CD8-positive, alpha-beta T cell (primary cell): ENCODE measurements at places on chromosomes 16 and 17. TPM values are rescaled to one million over a fixed set of nuclear protein-coding genes. Genes with fewer than 3 reads are reported as not detected.

PRPSAP1 gene
- total RNA-seq, result 12.5 TPM

TRIM65 gene
- 13.6 TPM for total RNA-seq

TM4SF5 gene
- total RNA-seq, result not detected

GJC1 gene
- not detected for total RNA-seq

TEKT3 gene
- total RNA-seq, result not detected

HOXB4 gene
- 0.64 TPM for total RNA-seq

HS3ST4 gene
- total RNA-seq, result not detected

MPP2 gene
- total RNA-seq, result 11.8 TPM

IGSF6 gene
- total RNA-seq, result 0.19 TPM

NPTX1 gene
- total RNA-seq, result 0.30 TPM

HS3ST3A1 gene
- not detected for total RNA-seq

GALR2 gene
- 1.7 TPM for total RNA-seq

SAMD14 gene
- 0.62 TPM for total RNA-seq

SLC5A2 gene
- total RNA-seq, result 1.8 TPM

KRT27 gene
- not detected for total RNA-seq

STX4 gene
- 63.8 TPM for total RNA-seq

GNG13 gene
- total RNA-seq, result not detected

CHST6 gene
- total RNA-seq, result not detected

KRT39 gene
- not detected for total RNA-seq

IRX6 gene
- not detected for total RNA-seq

YBX2 gene
- not detected for total RNA-seq

C17orf113 gene
- 0.22 TPM for total RNA-seq

COX6A2 gene
- total RNA-seq, result not detected

UNKL gene
- total RNA-seq, result 52.9 TPM

ACSM2A gene
- not detected for total RNA-seq

MGAT5B gene
- total RNA-seq, result 0.36 TPM

SDK2 gene
- 10.2 TPM for total RNA-seq

SOX8 gene
- 1.1 TPM for total RNA-seq

OR3A1 gene
- total RNA-seq, result not detected

DHRS11 gene
- 2.6 TPM for total RNA-seq

TENT4B gene
- total RNA-seq, result 60.2 TPM

ACAP1 gene
- 432 TPM for total RNA-seq

MT3 gene
- 1.8 TPM for total RNA-seq

MT1F gene
- 5.6 TPM for total RNA-seq

CDRT4 gene
- 1.3 TPM for total RNA-seq

ANKRD13B gene
- 1.3 TPM for total RNA-seq

USH1G gene
- total RNA-seq, result not detected

ZG16B gene
- not detected for total RNA-seq

NOG gene
- total RNA-seq, result 6.6 TPM

EEF2KMT gene
- 2.4 TPM for total RNA-seq

MYL4 gene
- not detected for total RNA-seq

KRT12 gene
- not detected for total RNA-seq

CD300H gene
- not detected for total RNA-seq

SPHK1 gene
- total RNA-seq, result 2.0 TPM
